ENCODE measurements at places on chromosomes 11 and 22.

DNA sequence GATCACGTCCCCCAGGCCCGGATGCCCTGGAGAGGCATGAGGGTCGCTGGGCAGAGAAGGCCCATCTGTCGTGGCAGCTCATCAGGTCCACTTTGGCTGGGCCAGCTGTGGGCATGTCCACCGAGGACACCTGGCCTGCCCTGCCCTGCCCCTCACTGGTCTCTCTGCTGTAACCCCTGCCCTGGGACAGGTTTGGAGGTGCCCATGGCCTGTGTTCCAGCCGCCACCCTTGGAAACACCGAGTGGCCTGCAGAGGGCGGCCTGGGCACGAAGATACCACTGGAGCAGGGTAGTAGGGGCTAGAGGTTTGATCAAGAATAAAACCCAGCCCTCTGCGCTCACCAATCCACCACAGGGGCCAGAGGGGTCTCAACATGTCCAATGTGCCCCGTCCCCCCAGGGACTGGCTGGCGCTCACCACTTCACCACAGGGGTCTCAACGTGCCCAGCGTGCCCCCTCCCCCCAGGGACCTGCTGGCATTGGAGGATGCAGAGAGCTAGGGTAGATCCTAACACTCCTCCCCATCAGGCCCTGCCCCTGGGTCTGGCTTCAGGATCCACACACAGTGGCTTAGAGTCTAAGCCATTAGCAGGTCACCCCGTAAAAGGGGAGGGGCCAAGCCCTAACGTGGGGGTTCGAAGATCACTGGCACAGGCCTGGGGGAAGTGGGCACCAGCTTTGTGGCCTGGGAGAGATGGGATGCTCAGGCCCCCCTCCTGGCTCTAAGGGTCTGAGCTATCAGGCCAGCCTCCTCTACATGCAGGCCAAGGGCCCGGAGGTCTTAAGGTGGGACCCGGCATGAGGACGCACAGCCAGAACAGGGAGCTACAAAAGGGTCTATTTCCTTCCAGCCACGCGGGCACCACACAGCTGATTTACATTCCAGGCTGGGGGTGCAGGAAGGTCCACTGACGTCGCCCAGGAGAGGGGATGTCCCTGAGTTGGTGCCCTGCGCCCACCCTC is 1.3 kb upstream of the HDAC10 start:
- DNase-seq = peak; percentile 58

DNA sequence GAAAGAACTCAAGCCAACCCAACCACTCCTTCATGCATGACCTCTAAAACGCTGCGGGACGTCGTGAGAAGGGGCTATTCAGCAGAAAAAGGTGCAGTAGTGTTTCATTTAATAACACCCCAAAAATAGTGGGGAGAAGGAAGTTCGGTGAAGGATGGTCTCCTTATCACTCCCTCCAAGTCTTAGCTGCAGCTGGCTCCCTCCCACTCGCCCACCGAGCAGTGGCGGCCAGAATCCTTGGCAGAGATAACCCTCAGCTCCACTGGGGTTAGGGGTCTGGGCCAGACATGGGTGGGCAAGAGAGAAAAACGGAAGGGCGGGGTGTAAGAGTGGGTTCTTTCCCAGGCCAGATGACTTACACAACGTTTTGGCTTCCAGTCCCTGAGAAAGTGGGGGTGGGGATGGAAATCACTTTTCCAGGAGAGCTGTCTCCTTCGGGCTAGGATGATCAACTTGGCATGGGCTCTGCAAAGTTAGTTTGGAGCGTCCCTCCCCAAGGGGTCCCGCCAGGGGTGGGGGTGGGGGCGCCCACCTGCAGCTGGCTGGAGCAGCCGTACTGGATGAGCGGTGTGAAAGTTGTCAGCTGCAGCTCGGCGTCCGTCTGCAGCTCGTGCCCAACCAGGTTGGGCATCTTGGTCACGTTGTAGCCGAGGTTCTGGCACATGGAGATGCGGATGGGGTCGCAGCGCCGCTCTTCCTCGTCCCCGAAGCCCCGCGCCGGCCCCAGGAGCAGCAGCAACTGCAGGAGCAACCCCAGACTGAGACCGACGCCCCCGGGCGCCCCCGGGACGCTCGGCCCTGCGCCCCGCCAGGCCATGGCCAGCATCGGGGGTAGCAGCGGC is 705 bp downstream of the FZD4 start:
- DNase-seq = no peak

DNA sequence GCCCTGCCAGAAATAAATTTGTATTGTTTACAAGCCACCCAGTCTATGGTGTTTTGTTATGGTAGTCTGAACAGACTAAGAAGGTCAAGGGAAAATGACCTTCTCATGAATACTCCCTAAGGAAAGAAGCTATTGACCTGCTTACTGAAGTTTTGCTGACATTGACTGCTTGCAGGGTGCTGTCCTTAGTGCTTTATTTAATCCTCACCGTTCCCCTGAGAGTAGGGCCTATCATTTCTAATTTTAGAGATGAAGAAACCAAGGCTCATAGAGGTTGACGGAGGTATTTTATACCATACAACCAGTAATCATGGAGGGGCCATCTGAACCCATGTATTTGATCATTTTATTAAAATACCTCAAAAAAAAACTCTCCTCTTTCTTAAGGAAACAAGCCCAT is 66.7 kb upstream of the INCENP start:
- DNase-seq = no peak

- no peak for DNase-seq
Measured at GRCh38 chr22:46022881-46023512, 46.0 kb upstream of the WNT7B start.

DNA sequence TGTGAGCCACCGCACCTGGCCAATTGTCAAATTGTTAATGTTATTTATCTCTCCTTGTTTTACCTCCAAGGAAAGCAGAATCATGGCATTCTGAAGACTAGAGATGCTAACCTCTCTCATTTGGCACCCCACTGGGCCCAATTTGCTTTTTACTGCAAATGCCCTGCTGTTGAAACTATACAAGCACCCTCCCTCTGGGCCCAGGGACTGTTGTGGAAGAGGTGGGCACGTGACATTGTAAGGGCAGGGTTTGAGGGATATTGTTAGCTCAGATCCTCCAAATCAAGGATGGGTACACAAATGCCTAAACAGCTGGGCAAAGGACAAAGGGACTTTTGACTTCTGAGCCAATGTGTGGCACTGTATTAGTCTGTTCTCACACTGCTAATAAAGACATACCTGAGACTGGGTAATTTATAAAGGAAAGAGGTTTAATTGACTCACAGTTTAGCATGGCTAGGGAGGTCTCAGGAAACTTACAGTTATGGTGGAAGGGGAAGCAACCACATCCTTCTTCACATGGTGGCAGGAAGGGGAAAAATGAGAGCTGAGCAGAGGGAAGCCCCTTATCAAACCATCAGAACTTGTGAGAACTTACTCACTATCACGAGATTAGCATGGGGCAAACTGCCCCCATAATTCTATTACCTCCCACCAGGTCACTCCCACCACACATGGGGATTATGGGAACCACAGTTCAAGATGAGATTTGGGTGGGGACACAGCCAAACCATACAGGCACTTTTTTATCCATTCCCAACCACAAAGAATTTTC is 6.5 kb upstream of the ALDH3B2 start:
- DNase-seq = no peak

DNA sequence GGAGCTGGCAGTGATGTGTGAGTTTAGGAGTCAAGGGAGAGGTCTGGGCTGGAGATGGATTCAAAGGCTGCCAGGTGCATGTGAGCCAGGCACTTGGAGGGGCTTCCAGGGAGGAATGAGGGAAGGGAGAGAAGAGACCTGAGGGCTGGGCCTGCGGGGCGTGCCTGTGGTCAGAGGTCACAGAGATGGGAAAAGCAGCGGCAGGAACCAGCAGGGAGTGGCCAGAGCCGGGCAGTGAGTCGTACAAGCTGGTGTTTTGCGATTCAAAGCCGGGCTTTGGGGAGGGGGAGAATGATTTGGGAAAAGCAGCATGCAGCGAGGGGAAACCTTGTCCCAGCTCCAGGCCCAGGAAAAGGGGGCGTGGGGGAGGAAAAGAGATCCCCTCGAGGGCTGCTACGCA is 96.9 kb upstream of the RTL6 start:
- no peak for DNase-seq

DNA sequence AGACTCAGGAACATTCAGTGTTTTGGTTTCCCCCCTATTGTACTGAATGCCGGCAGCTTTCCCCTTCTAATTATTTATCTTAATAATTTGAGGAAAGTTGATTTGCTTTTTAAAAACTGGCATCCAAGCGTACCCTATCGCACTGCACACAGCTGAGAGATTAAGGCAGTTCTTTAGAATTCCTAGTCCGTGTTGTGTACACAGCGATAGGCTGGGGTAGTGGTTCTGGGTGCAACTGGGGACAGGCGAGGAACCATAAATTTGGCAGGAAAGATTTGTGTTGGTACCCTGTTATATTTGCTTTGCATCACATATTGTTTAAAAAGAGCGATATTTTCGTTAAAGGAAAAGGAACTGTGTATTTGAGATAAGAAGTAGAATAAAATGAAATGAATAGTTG is 39.2 kb downstream of the PTPRJ start:
- DNase-seq = no peak

DNA sequence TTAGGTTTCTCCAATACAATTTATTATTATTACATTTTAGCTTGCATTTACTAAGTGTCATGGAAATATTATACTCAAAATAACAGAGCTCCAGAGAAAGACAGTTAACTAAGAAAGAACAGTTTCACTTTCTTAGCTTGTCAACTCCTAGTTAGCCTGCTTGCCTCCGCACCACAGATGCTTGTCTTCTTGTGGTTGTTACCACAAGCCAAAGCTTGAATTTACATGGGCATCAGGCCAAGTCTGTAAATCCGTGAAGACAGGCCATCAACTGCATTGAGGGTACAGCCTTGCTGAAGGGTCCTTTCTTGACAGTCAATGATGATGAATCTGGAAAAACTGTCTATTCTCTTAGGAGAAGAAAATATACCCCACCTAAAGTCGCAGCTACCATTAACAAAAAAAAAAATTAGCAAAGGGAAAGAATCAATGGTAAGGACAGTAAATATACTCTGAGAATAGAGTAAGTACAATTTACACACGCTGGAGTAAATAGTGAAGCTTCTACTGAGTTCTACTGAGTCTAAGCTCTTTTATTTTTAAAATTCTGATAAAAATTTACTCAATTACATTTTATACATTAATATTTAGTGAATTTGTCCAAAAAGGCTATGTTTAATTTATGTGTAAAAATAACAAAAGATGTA is 15.6 kb upstream of the DENND5A start:
- DNase-seq = no peak

DNA sequence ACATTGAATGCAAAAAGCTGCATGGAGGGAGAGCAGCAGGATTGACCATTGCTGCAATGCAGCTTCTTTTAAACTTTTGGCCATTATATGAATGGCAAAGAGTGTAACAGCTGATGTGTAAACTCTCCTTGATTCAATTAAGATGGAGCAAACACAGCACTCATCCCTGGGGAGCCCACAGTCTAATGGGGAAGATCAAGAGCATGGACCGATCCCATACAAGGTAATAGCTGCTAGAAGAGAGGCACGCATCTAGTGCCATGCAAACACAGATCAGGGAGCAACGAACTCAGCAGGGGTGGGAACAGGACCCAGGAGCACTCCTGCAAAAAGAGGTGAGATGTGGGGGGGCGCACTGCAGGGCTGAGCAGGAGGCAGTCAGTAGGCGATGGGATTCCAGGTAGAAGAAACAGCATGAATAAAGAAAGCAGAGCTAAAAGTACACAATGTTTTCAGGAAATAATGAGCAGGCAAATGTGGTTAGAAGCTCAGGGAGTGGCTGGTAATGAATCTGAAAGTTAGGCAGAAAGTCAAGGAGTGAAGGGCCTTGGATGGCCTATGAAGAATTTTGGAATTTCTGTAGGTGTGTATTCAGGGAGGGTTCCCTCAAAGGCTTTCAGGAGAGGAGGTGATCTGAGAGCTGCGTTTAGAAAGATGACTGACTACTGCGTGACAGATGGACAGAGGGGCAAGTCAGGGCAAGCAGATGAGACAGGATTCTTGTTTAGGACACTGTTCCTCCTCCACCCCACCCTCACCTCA is 17.2 kb upstream of the BMAL1 start:
- DNase-seq = no peak

- no peak for DNase-seq
Measured at GRCh38 chr11:29538339-29539036, 478.3 kb downstream of the KCNA4 start.

DNA sequence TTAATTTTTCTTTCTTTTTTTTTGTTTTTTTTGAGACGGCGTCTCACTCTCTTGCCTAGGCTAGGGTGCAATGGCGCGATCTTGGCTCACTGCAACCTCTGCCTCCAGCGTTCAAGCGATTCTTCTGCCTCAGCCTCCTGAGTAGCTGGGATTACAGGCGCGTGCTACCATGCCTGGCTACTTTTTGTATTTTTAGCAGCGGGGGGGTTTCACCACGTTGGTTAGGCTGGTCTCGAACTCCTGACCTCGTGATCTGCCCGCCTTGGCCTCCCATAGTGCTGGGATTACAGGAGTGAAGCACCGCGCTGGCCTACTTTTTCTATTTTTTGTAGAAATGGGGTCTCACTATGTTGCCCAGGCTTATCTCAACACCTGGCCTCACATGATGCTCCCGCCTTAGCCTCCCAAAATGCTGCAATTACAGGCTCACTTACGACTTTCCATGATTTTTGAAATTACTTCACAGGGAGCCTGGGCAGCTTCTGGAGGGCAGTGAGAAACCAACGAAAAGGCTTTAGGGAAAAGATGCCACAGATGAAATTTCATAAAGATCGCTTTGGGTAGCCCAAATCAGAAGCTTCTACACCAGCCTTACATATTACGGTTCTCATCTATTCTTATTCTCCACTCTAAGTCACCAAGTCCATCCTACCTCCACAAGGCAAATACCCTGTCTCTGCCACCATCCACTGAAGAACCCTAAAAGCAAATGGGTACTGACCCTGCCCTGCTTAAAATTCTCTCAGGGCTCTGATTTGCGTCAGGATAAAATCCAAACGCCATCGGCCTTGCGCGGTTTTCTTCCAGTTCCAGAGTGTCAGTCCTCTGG is 866 bp upstream of the RRM1 start:
- no peak for DNase-seq

- no peak for DNase-seq
Measured at GRCh38 chr11:73521621-73522020, 76.3 kb downstream of the FAM168A start.

GRCh38 chr11:92048415-92048814 is 176.2 kb upstream of the FAT3 start:
- no peak for DNase-seq

Measured in stimulated activated CD4-positive, alpha-beta T cell treated with anti-CD3 and anti-CD28 coated beads, TNF-alpha, amount 100 ng/mL, for 4 hours (primary cell).